Epithelial cell of proximal tubule (primary cell): ENCODE measurements at places on chromosomes 11 and 22.

- no peak for DNase-seq
Observed at GRCh38 chr22:19223617-19224016, 45.1 kb upstream of the SLC25A1 start.

- no peak for DNase-seq
Observed at GRCh38 chr22:18929459-18929858, 6.6 kb downstream of the PRODH start.

GRCh38 chr11:110513846-110514437, 84.2 kb downstream of the FDX1 start:
- DNase-seq = no peak

GRCh38 chr11:6237266-6237665, 1.6 kb upstream of the CNGA4 start:
- no peak for DNase-seq

- DNase-seq = peak; percentile 48
Observed at GRCh38 chr11:134139873-134140331, 71.0 kb downstream of the JAM3 start.

GRCh38 chr11:101487775-101488174, 96.0 kb downstream of the TRPC6 start:
- no peak for DNase-seq
